ENCODE measurements at places on chromosomes 7 and 10. TPM values are rescaled to one million over a fixed set of nuclear protein-coding genes. Genes with fewer than 3 reads are reported as not detected.

Gene OR2A1
- total RNA-seq: under 0.01 TPM

Gene NPFFR1
- not detected for total RNA-seq

Gene CYP3A4
- not detected for total RNA-seq

Gene CLDN3
- not detected for total RNA-seq

Gene CRTAC1
- not detected for total RNA-seq

Gene HSPA12A
- total RNA-seq: 4.7 TPM

Gene NUTM2E
- total RNA-seq: not detected

Gene TUBAL3
- not detected for total RNA-seq

Gene AGBL3
- total RNA-seq: 0.15 TPM

Gene LBX1
- total RNA-seq: under 0.01 TPM

Gene SPAG6
- total RNA-seq: not detected

Gene AMZ1
- total RNA-seq: not detected

Gene NPY
- total RNA-seq: not detected

Gene TAC1
- total RNA-seq: not detected

Gene SPDYE2
- total RNA-seq: not detected

Gene SUV39H2
- 17.5 TPM for total RNA-seq

Gene SNCG
- 18.3 TPM for total RNA-seq

Gene MINDY4
- total RNA-seq: 6.7 TPM

Gene MRLN
- not detected for total RNA-seq

Gene CPXM2
- total RNA-seq: 0.45 TPM

Gene STAG3
- 0.84 TPM for total RNA-seq

Gene AHCYL2
- total RNA-seq: 1.9 TPM

Gene EVX1
- not detected for total RNA-seq

Gene SP4
- 4.2 TPM for total RNA-seq

Gene CCDC3
- 0.45 TPM for total RNA-seq

Gene ELFN1
- total RNA-seq: 0.59 TPM

Gene CAMK2B
- total RNA-seq: not detected

Gene C10orf95
- total RNA-seq: 0.15 TPM

All from bronchus fibroblast of lung (primary cell).